AG20443 (cell line): ENCODE measurements at places on chromosomes 5 and 9.

DNA sequence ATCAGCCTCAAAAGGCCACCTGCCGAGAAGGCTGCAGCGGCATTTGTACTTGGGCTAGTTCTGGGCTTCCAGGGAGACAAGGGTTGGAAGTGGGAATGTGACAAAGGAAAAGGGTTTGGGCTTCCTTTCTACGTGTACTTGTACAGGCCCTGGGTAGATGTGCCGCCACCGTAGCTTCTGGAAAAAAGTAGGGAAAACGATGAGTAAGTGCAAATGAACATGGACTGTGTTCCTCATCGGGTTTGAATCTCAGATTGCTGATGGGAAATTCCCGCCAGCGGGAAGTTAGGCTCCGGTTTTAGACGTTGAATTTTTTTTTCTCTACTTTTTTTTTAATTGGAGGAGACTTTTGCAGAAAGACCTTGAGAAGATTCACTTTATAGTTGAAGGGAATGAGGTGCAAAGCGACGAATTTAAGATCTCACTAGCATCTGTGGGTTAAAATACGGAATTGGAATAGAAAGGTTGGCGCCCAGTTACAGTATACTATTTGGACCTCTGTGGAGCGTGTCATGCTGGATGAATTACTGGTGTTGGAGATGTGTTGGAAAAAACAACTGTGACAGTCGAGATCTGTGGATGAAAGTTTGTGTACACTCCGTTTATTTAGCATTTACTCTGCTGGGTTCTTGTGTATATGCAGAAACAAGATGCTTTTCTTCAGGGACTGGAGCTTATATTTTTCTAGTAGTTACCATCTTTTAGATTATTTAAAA, 1.2 kb downstream of the G3BP1 start:
- DNase-seq, result peak; percentile 34

- no peak for DNase-seq
Observed at GRCh38 chr9:130854092-130854491, 19.0 kb downstream of the ABL1 start.

DNA sequence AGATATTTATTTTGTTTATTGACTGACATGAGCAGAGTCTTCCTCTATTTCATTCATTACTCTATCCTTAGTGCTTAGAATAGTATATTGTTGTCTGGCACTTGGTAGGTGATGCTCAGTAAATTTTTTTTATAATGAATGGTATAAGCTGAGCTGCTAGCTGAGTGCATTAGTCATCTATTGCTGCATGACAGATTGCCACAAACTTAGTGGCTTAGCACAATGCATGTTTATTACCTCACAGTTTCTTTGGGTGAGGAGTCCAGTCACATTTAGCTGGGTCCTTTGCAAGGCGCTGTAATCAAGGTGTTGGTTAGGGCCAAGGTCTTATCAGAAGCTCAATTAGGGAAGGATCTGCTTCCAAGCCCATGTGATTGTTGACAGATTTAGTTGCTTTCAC, 23.1 kb downstream of the SMAD5 start:
- no peak for DNase-seq

DNA sequence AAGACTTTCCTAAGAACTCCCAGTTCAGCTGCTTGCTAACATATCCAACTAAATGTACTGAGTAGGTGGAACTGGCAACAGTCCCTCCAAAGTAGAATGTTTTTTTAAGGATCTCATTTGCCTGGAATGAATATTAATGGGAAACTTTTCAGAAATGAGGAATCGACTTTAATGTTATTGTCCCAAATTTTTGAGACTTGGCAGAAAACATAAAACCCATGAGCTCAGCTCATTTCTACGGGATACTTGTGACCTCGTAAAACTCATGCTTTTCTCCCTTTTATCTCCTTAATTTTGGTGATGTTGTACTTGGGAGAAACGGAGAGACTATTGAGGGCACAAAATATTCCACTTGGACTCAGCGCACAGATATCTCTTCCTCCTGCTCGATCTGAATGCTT, 296.8 kb downstream of the EBF1 start:
- peak; percentile 55 for DNase-seq

DNA sequence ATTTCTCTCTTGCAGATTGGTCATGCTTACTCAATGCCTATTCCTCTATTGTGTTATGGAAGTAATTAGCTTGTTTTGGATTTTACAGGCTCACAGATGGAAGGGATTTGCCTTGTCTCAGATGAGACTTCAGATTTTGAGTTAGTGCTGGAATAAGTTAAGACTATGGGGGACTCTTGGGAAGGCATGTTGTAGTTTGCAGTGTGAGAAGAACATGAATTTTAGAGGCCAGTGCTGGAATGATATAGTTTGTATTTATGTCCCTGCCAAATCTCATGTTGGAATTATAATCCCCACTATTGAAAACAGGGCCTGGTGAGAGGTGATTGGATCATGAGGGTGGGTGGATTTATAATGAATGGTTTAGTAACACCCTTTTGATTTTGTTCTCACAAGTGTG, 6.1 kb upstream of the TUSC1 start:
- no peak for DNase-seq

DNA sequence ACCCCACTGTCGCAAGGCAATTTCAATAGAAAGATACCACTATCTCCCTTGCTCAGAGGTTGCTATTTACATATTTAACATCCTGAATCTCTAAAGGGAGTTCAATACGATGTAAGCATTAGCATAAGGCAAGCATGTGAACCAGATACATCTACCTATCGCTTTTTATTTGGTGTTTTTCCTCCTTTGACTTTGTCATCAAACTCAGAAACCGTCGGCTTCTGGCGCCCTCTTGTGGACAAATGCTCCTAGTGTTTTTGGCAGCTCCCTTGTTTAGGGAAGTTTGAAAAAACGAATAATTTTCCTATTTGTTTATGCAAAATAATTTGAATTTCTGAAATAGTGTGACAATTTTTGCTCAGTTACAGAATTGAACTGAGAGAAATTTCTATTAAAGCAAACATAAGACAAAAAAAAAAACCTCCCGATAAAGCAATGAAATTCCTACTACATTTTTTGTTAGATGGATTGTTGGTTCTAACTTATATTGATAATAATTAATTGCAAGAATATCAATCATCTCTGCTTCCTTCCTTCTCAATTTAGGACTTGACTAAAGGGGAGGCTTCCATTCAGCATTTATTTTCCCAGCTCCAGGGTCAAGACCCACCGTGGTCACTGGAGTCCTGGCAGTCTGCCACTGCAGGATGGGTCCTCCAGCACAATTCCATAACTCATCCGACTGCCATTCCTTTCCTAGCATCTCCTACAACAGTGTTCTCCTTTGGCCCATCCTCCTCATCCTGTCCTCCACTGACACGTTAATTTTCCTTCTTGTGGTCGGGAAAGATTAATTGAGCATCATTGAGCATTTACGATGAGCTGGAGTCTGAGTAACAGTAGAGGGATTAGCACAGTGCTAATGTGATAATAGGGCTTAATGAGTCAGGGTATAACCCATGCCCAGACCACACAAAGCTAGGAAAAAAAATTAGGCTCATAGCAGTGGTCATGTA, 131.8 kb upstream of the CHD1 start:
- DNase-seq, result peak; percentile 68

DNA sequence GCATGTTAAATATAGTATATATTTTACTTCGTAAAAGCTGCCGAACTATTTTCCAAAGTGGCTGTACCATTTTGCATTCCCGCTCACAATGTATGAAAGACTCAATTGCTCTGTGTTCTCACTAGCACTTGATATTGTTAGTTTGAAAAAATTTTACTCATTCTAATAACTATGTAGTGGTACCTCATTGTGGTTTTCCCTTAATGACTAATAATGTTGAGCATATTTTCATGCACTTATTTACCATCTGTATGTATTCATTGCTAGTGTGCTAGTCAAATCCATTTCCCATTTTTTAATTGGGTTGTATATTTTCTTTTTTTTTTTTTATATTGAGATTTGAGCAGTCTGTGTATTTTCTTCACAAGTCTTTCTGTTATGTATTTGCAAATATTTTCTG, 58.4 kb downstream of the RANBP17 start:
- DNase-seq, result no peak

GRCh38 chr9:130627896-130628792, 36.2 kb upstream of the PRDM12 start:
- no peak for DNase-seq

DNA sequence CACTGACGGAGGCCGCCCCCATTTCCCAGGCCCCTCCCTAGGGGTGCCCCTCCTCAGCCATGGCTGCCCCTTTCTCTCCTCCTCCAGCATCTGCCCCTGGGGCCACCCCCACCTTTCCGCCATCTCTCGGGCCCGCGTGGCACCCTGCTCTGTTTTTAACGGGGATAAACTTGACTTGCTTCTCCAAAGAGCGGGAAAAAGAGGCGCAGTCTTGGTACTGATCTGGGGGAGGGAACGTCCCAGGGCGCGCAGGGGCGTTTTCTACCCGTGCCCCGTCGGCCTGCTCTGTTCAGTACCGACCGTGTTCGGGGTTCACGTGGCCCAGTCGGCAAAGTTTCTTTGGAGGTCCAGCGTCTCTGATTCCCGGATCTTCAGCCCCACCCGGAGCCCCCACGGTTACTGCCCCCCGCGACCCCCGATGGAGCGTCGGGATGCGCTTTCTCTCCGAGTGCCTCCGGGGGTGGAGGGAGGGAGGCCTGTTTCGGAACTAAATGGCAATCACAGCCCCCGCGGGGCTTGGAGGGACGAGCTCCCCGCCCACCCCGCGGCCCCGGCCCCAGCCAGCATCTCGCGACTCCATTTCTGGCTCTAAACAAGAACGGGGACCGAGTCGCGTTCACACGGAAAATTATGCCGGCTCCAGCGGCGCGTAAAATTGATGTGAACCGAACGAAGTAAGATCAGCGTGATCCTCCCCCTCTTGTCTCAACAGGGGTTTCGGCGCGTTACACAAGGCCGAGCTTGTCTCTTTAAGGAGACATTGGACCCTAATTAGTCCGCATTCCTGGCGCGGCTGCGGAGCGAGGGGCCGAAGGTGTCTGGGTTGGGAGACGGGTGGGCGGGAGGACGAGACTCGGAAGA, 1.1 kb upstream of the TLE4 start:
- peak; percentile 60 for DNase-seq

DNA sequence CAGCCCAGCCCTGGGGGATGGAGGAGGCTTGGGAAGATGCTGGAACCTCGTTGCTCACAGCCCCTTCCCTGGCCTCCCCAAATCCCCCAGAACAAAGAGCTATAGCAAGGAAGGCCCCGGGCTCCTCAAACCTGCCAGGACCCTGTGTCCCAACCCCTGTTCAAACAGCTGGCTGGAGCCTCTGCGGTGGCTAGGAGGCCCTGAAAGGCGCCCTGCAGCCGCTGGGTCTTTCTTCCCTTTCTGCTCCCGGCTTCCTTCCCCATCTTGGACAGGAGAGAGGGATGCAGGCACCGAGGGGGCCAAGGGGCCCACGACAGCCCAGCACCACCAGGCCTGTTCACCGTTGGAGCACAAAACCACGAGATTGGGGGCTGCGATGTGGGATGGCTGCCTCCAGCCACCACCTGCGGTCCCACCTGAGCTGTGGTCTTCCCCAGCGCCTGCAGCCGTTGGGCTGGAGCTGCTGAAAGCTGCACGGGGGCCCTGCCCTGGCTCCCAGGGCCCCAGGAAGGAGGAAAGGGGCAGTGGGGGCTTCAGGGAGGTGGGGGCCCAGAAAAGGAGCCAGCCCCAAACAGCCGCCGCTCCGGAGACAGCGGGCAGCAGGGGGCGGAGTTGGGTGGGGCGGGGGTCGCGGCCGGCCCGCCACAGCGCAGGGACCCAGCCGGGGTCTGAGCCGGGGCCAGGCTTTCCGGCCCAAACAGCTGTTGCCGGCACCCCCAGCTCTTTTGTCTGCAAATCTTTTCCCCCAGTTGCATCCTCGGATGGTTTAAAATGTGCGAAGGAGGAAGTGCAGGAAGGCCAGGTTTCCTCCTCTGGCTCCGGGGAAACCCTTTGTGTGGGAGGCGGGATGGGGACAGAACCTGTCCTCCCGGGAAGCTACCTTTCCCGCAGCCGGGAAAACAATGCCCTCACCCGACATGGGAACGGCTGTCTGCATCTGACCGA, 16.1 kb downstream of the NOTCH1 start:
- DNase-seq, result no peak

GRCh38 chr9:36392489-36392888, 7.6 kb downstream of the RNF38 start:
- no peak for DNase-seq

DNA sequence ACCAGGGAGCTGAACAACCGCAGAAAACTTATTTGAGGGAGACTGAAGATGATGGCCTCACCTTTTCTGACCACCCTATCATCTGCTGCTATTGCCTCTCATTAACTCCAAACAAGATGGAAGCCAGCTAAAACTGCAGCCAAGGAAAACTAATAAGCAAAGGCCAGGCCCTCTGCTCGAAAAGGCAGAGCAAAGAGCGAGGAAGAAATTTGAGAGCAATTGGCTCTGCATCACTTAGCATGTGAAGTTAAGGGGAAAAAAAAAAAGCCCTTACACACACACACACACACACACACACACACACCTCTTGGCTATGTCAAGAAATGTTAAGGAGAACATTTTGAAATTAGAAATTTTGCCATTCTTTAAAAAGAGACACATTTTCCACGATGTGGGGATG, 228.1 kb upstream of the CYLC2 start:
- DNase-seq, result no peak

DNA sequence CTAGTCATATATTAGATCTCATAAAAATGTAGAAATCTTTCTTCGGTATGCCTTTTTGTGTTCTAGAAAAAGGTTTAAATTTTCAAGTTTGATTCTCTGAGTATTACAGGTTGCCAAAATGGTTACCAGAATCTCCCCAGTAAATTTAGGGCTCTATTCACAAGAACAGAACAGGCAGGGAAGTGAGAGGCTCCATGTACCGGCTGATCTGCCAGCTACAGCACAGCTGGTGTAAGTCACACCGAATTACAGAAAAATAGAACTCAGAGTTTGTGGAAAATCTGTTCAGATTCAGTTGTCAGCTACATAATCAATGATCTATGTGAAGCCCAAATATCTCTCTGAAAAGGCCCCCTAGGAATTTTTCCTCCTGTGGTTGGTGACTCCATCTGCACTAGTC, 10.5 kb downstream of the FAM81B start:
- no peak for DNase-seq

GRCh38 chr5:23466401-23466912, 41.0 kb upstream of the PRDM9 start:
- DNase-seq, result no peak

DNA sequence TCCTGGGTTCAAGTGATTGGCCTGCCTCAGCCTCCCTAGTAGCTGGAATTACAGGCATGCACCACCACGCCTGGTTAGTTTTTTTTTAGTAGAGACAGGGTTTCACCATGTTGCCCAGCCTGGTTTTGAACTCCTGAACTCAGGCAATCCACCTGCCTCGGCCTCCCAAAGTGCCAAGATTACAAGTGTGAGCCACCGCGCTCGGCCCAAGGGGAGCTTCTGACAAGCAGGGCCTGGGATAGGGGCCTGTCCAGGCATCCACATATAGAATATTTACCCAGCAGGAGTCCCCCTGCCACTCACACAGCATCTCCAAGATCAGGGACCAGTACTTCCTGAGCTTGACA, 10.1 kb downstream of the IRF1 start:
- DNase-seq, result no peak

DNA sequence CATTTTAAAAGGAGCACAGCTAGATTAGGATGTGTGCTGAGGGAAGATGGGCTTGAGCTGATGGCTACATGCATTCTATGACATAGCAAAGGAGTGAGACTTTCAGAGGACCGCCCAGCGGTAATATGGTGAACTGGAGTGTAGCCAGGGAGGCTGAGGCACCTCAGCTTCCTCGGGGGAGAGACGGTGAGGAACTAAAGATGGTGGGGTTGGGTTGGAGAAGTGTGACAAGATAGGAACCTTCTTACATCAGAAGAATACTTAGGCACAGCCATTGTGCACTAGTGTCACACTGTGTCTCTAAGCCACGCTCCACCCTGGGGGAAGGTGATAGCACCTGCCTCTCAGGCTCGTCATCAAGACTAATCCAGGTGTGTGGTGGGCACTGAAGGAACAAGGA, 118.0 kb upstream of the IRX2 start:
- DNase-seq, result no peak
